ENCODE measurements at places on chromosomes 2 and 18.
A peak's percentile ranks its signal among the peaks of the same experiment; 100 is the strongest.

DNA sequence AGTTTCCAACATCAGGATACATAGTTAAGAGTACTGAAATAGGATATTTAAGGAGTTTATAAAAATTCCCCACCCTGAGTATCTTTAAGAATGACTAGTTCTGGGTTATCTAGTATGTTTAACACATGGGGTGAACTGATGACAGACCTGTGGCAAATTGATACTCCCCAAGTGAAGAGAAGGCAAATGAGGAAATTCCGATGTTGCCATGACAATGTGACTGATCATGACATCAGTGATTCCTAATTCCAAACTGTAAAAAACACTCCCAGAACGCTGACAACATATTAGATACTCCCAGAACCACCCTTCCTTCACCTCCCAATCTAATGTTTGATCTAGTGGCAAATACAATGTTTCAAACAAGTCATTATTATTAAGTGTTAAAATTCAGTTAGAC, 77.6 kb downstream of the RBMS1 start:
- no peak overlapping the region for H3K4me3 ChIP-seq
- H3K27ac ChIP-seq: no peak overlapping the region
- no peaks in the 10 kb centered on the region for H3K36me3 ChIP-seq
- no peaks in the 10 kb centered on the region for H3K27me3 ChIP-seq
- DNase-seq: no peak
- H3K4me1 ChIP-seq: no peaks in the 10 kb centered on the region

- no peaks in the 10 kb centered on the region for H3K4me1 ChIP-seq
- peak; percentile 76 for DNase-seq
- no peak overlapping the region for H3K4me3 ChIP-seq
- no peaks in the 10 kb centered on the region for H3K27me3 ChIP-seq
- no peak overlapping the region for H3K27ac ChIP-seq
- H3K36me3 ChIP-seq: no peaks in the 10 kb centered on the region
Observed at GRCh38 chr2:127398239-127398590, 10.4 kb upstream of the MAP3K2 start.

DNA sequence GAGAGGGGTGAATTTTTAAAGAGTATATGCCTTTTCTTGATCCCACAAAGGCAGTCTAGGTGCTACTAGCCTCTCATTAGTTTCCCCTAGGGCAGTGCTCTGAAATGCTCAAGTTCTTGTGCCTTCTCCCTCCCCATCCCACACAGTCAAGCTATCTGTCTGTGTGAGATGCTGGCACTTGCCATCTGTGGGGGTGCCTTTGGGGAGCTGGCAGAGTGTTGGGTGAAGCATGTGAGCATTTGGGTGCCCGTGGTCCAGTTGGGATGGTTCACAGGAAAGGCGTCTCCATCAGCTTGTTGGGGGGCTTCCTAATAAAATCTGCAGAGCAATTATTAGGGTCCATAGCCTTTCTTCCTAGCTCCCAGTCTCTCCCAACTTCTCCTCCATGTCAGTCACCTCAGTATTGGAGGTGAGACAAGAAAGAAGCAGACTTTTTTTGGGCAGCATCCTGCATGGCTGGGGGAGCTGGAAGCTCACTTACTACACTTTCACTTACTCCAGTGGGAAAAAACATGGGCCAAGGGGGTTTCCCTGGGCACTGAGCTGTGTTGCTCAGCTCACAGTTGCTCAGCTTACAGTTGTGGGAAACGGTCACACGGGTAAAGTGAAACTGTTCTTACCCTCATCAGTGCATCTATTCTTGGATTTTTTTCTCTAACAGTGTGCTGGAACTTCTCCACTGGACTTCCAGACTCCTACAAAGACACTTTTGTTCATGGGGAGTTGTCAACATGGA, 29.3 kb downstream of the COLEC11 start:
- H3K27me3 ChIP-seq: no peaks in the 10 kb centered on the region
- DNase-seq: no peak
- H3K4me1 ChIP-seq: no peaks in the 10 kb centered on the region
- H3K36me3 ChIP-seq: no peaks in the 10 kb centered on the region
- H3K4me3 ChIP-seq: no peak overlapping the region
- H3K27ac ChIP-seq: no peak overlapping the region

DNA sequence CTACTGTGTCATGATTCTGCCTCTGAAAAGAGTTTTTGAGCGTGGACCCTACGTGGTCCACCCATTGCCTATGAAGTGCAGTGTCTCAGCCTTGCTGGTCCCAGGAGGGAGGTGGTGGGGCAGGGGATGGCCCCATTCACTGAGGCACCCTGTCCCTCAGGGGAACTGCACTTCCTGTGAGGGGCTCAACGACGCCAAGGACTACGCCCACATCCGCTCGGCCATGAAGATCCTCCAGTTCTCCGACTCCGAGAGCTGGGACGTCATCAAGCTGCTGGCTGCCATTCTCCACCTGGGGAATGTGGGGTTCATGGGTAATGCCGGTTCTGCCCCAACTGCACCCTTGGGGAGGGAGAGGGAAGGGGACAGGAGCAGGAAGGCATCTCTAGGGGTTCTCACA, 42.5 kb downstream of the MYO7B start:
- no peaks in the 10 kb centered on the region for H3K36me3 ChIP-seq
- H3K27me3 ChIP-seq: no peaks in the 10 kb centered on the region
- H3K4me1 ChIP-seq: no peaks in the 10 kb centered on the region
- no peak for DNase-seq
- no peak overlapping the region for H3K27ac ChIP-seq
- H3K4me3 ChIP-seq: no peak overlapping the region

- H3K4me3 ChIP-seq: no peak overlapping the region
- no peak overlapping the region for H3K27ac ChIP-seq
- no peaks in the 10 kb centered on the region for H3K36me3 ChIP-seq
Observed at GRCh38 chr2:207241198-207241597, 75.5 kb upstream of the KLF7 start.

DNA sequence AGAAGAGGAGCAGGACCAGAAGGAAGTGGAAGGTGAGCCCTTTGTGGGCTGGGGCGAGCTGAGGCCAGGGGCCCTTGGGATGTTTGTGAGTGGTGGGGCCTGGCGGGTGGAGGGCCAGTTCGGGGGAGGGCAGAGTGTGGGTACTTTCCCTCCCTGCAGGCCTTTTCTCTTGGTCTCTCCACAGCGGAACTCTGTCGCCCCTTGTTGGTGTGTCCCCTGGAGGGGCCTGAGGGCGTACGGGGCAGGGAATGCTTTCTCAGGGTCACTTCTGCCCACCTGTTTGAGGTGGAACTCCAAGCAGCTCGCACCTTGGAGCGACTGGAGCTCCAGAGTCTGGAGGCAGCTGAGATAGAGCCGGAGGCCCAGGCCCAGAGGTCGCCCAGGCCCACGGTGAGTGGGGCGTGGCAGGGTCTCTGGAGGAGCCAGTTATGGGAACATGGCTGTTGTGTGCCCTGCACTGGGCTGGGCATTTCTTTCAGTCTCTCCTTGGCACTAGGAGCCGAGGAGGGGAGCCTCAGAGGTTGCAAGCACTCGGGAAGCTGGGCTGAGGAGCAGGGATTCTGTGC, 10.8 kb downstream of the STK11IP start:
- DNase-seq: no peak
- H3K36me3 ChIP-seq: no peaks in the 10 kb centered on the region
- no peak overlapping the region for H3K4me3 ChIP-seq
- no peak overlapping the region for H3K27ac ChIP-seq

- no peaks in the 10 kb centered on the region for H3K4me1 ChIP-seq
- H3K27ac ChIP-seq: no peak overlapping the region
- no peaks in the 10 kb centered on the region for H3K36me3 ChIP-seq
- H3K27me3 ChIP-seq: no peaks in the 10 kb centered on the region
- H3K4me3 ChIP-seq: no peak overlapping the region
- DNase-seq: no peak
Observed at GRCh38 chr2:154484338-154485099, 214.0 kb upstream of the KCNJ3 start.

GRCh38 chr18:498931-499775, 1.3 kb downstream of the COLEC12 start:
- H3K4me1 ChIP-seq: no peaks in the 10 kb centered on the region
- H3K27ac ChIP-seq: peak overlapping the region; percentile 3
- no peak for DNase-seq

- no peaks in the 10 kb centered on the region for H3K27me3 ChIP-seq
- H3K27ac ChIP-seq: no peak overlapping the region
- H3K4me3 ChIP-seq: no peak overlapping the region
- no peaks in the 10 kb centered on the region for H3K4me1 ChIP-seq
Observed at GRCh38 chr2:10150436-10150835, 27.9 kb downstream of the RRM2 start.

- no peaks in the 10 kb centered on the region for H3K36me3 ChIP-seq
- H3K4me3 ChIP-seq: no peak overlapping the region
- H3K27ac ChIP-seq: no peak overlapping the region
- peaks cover 6% of the 10 kb centered on the region for H3K4me1 ChIP-seq
- no peak for DNase-seq
- H3K27me3 ChIP-seq: no peaks in the 10 kb centered on the region
Observed at GRCh38 chr2:240597054-240597418, 10.5 kb downstream of the CAPN10 start.

DNA sequence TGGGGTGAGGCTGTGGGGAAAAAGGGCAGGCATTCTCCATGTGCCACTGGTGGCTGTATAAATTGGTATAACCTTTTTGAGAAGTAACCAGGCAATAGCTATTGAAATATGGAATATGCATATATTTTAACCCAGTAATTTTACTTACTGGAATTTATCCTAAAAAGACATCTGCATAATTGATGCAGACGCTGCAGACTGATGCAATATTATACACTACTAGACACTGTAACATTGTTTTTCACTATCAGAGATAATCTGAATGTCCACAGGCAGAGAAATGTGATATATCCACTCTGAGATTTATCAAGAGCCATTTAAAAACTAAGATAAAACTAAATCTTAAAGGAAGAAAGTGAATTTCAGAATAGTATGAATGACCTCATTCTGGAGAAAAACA, 14.7 kb downstream of the THOC1 start:
- no peak overlapping the region for H3K27ac ChIP-seq
- no peaks in the 10 kb centered on the region for H3K36me3 ChIP-seq
- DNase-seq: no peak
- H3K4me3 ChIP-seq: no peak overlapping the region

DNA sequence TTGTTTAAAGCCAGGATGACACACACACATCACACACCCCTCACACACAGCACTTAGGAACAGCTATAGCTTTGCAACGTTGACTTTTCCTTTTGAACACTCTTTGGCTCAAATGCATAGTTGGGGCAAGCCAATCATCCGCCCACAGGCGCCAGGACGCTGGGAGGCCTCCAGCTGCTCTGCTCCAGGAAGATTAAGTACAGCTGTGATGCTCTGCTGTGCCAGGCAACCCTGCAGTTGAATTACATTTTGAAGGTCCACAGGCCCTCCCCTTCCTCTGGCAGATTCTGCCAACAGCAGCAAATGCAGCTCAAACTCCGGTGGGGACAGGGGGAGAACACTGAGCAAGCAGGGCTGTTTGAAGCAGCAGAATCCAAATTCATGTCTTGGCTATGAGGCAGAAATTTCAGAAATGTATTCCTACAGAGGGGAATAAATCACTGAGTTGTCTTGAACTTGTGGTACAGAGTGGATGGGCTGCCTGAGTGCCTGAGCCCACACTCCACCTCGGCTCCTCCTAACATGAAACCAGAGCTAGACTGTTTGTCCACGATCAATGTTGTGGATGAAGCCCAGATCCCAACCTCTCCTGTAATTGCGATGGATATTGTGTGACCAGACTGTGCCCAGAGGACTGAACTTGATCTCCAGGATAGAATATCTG, 86.5 kb upstream of the PPP1CB start:
- no peak overlapping the region for H3K4me3 ChIP-seq
- H3K27ac ChIP-seq: peak overlapping the region; percentile 78
- no peaks in the 10 kb centered on the region for H3K27me3 ChIP-seq

DNA sequence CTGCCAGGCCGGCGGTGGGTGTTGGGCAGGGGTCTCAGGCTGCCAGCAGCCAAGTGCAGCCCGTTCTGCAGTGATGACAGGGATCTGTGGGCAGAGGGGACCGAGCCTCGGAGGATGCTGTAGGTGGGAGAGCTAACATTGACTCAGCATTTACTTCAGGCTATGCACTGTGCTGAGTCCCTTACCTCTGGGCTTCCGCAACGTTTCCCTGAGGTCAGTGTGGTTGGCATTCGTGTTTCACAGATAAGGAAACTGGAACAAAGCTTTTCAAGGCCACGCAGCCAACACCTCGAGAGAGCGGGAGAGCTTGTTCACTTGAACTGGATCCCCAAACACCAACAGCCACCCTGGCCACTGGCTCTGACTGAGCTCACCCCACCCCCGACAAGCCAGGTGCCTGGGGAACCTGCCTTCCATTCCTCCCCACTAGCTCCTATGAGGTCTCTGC, 839 bp upstream of the GPR148 start:
- H3K4me1 ChIP-seq: peaks cover 7% of the 10 kb centered on the region
- no peak overlapping the region for H3K27ac ChIP-seq
- no peak overlapping the region for H3K4me3 ChIP-seq
- no peaks in the 10 kb centered on the region for H3K27me3 ChIP-seq

DNA sequence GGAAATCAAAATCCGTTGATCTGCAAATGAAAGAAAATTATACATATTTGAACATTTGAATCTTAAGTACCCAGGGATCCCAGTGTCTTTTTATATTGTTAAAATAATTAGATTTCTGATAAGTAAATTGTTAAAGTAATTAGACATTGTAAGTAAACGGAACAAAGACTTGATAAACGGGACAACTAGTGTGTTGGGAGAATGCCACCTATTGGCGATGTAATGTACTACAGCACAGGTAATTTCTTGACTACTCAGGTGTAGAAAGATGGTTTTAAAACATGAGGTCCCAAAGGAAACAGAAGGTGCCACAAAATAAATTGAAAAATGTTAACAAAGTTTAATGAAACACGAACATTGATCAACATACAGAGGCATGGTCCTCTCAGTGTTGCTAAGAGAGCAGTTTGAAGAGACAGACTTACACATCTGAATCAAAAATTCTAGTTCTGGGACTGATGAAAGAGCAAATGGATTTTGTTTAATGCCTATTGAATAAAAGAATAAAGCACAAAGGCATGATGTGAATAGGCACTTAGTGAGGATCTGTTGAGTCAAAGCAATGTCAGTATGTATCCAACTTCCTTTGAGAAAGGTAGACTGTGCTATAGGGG, 103.4 kb upstream of the RASGRP3 start:
- H3K27me3 ChIP-seq: no peaks in the 10 kb centered on the region
- no peaks in the 10 kb centered on the region for H3K4me1 ChIP-seq
- DNase-seq: no peak

DNA sequence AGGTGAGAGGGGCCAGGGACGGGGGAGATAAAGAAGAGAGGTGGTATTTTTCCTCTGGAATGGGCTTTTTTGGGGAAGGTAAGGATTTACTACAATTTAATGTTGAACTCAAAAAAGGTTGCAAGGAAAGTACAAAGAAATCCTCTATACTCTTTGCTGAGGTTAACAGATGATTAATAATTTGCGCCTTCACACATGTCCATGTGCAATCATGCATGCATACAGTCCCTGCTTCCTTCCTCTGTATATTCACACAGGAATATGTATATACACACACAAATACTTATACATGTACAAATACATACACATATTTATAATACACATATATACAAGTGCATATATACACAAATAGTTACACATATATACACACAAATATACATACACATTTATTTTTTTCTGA, 193.4 kb downstream of the NBAS start:
- H3K4me3 ChIP-seq: no peak overlapping the region
- peaks cover 4% of the 10 kb centered on the region for H3K36me3 ChIP-seq
- H3K27ac ChIP-seq: no peak overlapping the region
- DNase-seq: no peak
- H3K27me3 ChIP-seq: no peaks in the 10 kb centered on the region

- no peaks in the 10 kb centered on the region for H3K4me1 ChIP-seq
- H3K4me3 ChIP-seq: no peak overlapping the region
- no peak overlapping the region for H3K27ac ChIP-seq
- H3K36me3 ChIP-seq: no peaks in the 10 kb centered on the region
Observed at GRCh38 chr2:72210470-72210869, 62.8 kb upstream of the CYP26B1 start.

GRCh38 chr2:62660582-62661262, 44.8 kb upstream of the EHBP1 start:
- DNase-seq: no peak
- no peak overlapping the region for H3K27ac ChIP-seq
- no peak overlapping the region for H3K4me3 ChIP-seq
- H3K27me3 ChIP-seq: no peaks in the 10 kb centered on the region

All from breast epithelium (tissue), 4 donors.